Naive B cell (primary cell): ENCODE measurements at places on chromosomes 2 and 18.

DNA sequence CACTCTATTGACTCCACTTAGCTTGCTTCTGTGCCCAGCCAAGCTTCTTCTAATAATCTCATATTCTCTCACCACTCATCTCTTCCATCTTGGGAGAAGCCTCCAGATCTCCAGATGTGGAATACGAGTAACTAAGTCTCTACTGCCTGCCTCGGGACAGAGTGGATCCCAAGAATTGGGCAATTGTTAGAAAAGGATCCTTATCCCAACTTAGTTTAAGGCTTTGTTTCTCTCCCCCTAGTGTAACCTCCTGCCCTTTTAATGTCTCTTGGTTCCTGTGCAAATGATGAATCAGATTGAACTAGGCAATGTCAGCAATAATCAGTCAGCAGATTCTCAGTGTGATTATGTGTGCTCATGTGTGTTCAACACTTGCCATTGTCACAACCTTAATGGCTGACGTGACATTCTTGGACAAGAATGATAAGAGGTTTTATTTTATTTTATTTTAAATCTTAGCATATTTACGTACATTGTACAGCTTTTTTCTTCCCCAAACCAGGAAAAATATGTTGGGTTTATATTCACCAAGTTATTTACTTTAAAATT lies 59.7 kb downstream of the MYO3B start:
- DNase-seq, result no peak

DNA sequence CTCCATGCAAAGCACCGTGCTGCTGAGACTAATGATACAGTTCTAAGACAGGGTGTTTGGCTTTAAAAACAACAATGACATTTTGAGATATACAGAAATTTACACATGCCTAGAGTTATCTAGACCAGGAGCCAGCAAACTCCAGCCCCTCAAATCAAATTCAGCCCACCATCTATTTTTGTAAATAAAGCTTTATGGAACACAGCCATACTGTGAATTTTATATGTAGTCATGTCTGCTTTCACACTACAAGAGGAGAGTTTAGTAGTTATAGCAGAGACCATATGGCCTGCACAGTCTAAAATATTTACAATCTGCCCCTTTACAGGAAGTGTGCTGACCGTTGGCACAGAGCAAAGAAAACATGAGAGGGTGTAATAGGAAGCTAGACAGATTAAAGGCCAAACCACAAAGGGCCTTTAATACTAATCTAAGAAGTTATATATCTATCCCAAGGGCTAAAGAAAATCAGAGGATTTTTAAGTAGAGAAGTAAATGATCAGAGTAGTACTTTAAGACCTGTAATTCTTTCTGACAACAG lies 39.4 kb downstream of the NBAS start:
- DNase-seq, result no peak

GRCh38 chr2:195861821-195862220 lies 204.8 kb downstream of the SLC39A10 start:
- no peak for DNase-seq

DNA sequence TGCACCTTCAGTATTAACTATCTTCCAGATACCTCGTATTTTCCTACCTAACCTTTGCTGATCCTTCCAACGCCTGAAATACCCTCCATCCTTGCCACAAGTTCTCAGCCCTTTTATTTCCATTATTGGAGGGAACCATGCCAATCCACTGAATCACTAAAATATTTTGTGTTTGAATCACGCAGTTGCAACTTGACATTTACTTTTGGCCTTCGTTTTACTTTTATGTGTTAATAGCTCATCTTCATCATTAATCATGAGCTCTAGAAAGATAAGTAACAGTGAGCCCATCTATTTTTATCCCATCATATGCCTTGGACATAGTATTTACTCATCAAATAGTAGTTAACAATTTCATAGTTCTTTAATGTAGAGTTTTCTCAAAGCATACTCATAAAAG lies 463.2 kb downstream of the THSD7B start:
- DNase-seq, result no peak

GRCh38 chr2:179987916-179988315 lies 19.2 kb downstream of the CWC22 start:
- no peak for DNase-seq

- DNase-seq, result peak; percentile 19
Measured at GRCh38 chr2:165818920-165819319, 24.9 kb upstream of the GALNT3 start.

DNA sequence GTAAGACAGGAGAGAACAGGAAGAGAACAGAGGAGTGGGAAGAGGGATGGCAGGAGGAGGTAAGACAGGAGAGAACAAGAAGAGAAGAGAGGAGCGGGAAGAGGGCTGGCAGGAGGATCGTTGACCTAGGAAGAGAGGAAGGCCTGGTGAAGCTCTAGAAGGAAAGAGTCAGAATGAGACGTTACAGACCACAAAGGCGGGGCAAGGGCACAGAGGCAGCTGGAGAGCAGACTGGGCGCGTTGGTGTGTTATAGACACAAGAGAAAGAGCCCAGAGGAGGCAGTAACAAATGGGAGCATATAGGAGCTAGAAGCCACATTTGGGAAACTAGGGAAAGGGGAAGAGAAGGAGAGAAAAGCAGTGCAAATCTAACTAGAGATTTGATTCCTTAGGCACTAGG lies 26.6 kb downstream of the PTRHD1 start:
- DNase-seq, result no peak

- no peak for DNase-seq
Measured at GRCh38 chr2:68827666-68828065, 43.5 kb downstream of the BMP10 start.

DNA sequence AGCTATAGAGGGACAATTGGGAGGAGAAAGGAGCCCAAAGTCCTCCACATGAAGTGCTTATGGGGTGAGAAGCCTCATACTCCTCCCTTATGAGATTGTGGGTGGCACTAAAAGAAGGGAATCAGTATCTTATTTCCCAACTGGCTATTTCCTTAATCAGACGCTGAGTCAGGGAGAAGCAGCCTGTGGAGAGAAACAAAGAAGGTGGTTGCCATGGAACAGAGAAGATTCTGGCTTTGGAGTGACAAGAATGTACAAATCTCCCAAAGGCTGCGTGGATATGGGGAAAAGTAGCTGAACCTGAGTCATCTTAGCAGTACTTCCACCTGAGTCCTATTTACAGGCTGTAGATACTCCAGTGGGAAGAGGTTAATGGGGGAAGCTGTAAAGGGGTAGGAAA lies 115.8 kb upstream of the CWC22 start:
- no peak for DNase-seq

GRCh38 chr2:157747695-157748370 lies 119.2 kb upstream of the ACVR1C start:
- DNase-seq, result no peak

DNA sequence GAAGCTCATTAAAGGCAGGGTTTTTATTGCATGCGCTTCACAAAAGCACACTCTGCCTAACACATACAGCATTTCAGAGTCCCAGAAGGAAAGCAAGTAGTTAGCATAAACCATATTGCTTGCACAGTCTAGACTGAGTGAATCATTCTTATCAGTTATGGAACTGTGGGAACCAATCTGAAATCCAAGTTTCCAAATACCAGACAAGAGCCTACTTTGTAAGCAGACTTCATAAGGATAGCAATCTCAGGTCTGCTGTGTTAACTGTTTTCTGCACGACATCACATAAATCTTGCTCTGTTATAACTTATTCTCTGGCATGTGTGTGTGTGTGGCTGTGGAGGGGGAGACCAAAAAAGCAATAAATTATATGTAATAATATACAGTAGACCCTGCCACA lies 608.1 kb upstream of the REG3G start:
- no peak for DNase-seq
